Upper lobe of right lung (tissue), 1 donor: ENCODE measurements at places on chromosomes 16 and 17. TPM values are rescaled to one million over a fixed set of nuclear protein-coding genes. Genes with fewer than 3 reads are reported as not detected.

Gene C16orf89
- 201 TPM for total RNA-seq

Gene WWP2
- 71.9 TPM for total RNA-seq

Gene PSMD12
- 43.8 TPM for total RNA-seq

Gene CACNA1H
- 10.9 TPM for total RNA-seq

Gene CTF1
- 9.3 TPM for total RNA-seq

Gene SPNS2
- 67.0 TPM for total RNA-seq

Gene RBFOX1
- not detected for total RNA-seq

Gene NPIPB9
- 3.5 TPM for total RNA-seq

Gene SLFN12
- 12.4 TPM for total RNA-seq

Gene ALOX12
- 0.17 TPM for total RNA-seq

GRCh38 chr17:80095844-80096475, 5.4 kb upstream of the GAA start:
- no peak overlapping the region for H3K4me3 ChIP-seq
- H3K27me3 ChIP-seq = no peaks in the 10 kb centered on the region
- no peak overlapping the region for H3K27ac ChIP-seq
- no peak for DNase-seq

GRCh38 chr16:50744881-50745280, 3.0 kb downstream of the CYLD start:
- H3K27me3 ChIP-seq = no peaks in the 10 kb centered on the region
- DNase-seq = no peak
- peaks cover 8% of the 10 kb centered on the region for H3K36me3 ChIP-seq
- H3K4me1 ChIP-seq = peaks cover 17% of the 10 kb centered on the region
- H3K27ac ChIP-seq = no peak overlapping the region

- DNase-seq = no peak
- H3K4me3 ChIP-seq = no peak overlapping the region
- no peaks in the 10 kb centered on the region for H3K4me1 ChIP-seq
- H3K27ac ChIP-seq = no peak overlapping the region
- H3K36me3 ChIP-seq = peaks cover 33% of the 10 kb centered on the region
These were observed 12.2 kb downstream of the ENGASE start for GRCh38 chr17:79086609-79087427.

DNA sequence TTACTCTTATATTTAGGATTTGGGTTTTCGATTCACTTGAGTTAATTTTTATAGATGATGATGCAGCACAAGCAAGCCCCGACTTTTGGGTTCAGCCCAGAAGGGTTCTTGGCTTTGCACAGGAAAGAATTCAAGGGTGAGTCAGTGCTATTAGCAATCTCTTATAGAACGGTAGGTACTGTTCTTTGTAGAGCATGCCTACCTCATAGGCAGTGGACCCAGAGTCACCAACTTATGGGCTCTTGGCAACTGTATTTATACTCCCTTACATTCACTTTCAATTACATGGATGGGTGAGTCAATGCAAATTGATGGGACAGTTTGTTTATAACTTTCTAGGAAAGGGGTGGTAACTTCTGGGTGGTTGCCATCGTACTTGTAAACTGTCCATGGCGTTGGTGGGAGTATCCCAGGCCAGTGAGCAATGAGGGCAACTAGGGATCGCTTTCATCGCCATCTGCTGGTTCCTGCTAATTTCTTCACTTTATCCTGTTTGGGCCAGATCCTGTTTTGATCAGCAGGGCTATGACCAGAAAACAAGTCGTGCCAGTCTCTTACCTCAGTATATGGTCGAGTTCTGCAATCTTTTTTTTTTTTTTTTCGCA, 362.6 kb downstream of the CNTNAP4 start:
- no peak overlapping the region for H3K4me3 ChIP-seq
- no peak overlapping the region for H3K27ac ChIP-seq
- H3K4me1 ChIP-seq = no peaks in the 10 kb centered on the region
- H3K27me3 ChIP-seq = no peaks in the 10 kb centered on the region
- no peak for DNase-seq

DNA sequence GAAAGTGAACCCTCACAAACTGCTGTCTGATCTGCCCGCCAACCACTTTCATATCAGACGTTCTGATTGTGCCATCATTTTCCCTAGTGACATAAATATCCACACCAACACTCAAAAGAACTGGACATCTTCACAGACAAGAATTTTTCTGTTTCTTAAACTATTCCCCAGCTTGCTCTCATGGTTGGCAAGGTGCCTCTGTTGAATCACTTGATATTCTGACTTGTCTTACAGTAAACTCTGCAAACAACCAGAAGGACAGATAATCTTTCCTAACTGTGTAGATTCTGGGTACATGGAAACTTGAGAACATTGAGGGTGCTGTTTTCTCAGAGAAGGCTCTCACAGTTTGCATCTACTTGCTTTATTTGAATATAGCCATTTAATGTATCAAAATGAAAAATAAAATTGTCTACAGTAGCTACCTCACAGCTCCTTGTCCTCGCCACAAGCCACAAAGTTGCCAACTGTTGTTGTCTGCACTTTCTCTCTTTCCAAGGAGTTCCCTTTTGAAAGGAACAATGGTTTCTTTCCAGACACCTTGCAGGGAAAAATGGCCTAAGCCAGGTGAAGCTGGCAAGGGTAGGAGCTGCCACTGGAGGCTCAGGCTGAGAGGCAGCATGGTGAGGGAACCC, 46.0 kb upstream of the ADAMTS18 start:
- no peaks in the 10 kb centered on the region for H3K36me3 ChIP-seq
- H3K27ac ChIP-seq = no peak overlapping the region
- H3K4me1 ChIP-seq = no peaks in the 10 kb centered on the region
- DNase-seq = no peak

- no peak for DNase-seq
- no peak overlapping the region for H3K27ac ChIP-seq
- H3K4me1 ChIP-seq = peaks cover 17% of the 10 kb centered on the region
These were observed 109.4 kb downstream of the MRTFB start for GRCh38 chr16:14180481-14180944.

GRCh38 chr17:79791735-79792161, 5.1 kb downstream of the CBX8 start:
- H3K4me1 ChIP-seq = peaks cover 16% of the 10 kb centered on the region
- peaks cover 69% of the 10 kb centered on the region for H3K27me3 ChIP-seq
- DNase-seq = peak; percentile 60
- H3K27ac ChIP-seq = no peak overlapping the region

- no peak overlapping the region for H3K4me3 ChIP-seq
- no peaks in the 10 kb centered on the region for H3K27me3 ChIP-seq
- H3K36me3 ChIP-seq = peaks cover 30% of the 10 kb centered on the region
- DNase-seq = no peak
- peak overlapping the region; percentile 11 for H3K27ac ChIP-seq
- peaks cover 58% of the 10 kb centered on the region for H3K4me1 ChIP-seq
These were observed 6.7 kb downstream of the PITPNA start for GRCh38 chr17:1555651-1556471.

DNA sequence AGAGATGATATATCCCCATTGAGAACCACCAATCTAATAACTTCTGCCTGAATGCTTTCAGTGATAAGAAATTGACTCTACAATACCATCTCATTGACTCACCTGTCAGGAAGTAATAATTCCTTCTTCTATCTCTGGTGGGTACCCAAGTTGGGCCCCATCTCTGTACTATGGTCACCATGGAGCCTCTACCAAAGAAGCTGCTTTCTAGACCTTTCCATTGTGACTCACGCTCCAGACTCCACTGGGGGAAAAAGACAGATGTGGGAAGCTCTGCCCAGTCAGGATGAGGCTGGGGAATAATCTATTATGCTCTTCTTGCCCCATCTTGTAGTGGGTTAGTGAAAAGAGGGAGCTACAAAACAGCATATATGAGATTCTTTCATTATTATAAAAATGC, 100.4 kb downstream of the COPRS start:
- H3K4me1 ChIP-seq = no peaks in the 10 kb centered on the region
- H3K27ac ChIP-seq = no peak overlapping the region
- H3K36me3 ChIP-seq = no peaks in the 10 kb centered on the region
- H3K27me3 ChIP-seq = no peaks in the 10 kb centered on the region
- no peak for DNase-seq

DNA sequence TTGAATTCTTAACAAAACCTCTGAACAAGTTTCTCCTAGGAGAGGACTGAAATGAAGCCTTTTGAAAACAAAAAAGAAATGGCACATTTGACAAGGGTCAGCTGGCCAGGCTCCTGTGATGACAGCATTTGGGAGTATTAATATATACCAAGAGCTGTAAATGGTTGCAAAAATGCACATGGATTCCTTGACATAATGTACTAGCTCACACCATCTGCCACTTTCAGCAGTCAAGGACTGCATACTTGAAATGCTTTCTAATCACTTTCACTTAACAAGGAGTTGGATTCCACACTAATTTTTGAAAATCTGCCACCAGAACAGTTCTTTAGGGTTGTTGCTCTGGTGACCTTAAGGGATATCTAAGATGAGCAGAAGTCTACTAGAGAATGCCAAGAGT, 236.7 kb upstream of the TOX3 start:
- no peak overlapping the region for H3K4me3 ChIP-seq
- H3K27ac ChIP-seq = no peak overlapping the region
- no peak for DNase-seq
- no peaks in the 10 kb centered on the region for H3K4me1 ChIP-seq

DNA sequence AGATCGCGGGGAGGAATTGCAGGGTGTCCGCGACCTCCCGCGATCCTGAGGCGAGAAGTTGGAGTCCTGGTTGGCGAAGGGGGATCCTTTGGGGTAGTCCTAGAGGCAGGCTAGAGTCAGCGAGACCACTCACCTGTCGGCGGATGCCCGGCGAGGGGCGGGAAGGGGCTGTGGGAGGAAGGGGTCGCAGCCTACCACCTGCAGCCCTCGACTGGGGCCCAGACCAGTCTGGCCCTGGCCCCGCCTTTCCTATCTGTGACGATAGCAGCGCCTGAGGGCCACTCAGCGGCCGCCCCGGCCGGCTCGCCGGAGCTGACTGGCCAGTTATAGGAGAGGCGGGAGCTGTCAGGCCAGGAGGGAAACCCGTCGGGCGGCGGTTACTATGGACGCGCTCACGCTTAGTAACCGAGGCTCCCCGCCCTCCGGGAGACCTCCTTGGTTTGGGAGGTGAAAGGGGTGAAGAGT, at the start of gene TEKT3:
TSS of gene TEKT3 (minus strand) at position 213 of the 465 bp plus-strand sequence. CDS start 10,012 bp downstream, outside the sequence.
- H3K4me1 ChIP-seq = peaks cover 6% of the 10 kb centered on the region
- H3K27me3 ChIP-seq = peaks cover 10% of the 10 kb centered on the region
- no peaks in the 10 kb centered on the region for H3K36me3 ChIP-seq
- H3K27ac ChIP-seq = no peak within 1 kb of the TSS

DNA sequence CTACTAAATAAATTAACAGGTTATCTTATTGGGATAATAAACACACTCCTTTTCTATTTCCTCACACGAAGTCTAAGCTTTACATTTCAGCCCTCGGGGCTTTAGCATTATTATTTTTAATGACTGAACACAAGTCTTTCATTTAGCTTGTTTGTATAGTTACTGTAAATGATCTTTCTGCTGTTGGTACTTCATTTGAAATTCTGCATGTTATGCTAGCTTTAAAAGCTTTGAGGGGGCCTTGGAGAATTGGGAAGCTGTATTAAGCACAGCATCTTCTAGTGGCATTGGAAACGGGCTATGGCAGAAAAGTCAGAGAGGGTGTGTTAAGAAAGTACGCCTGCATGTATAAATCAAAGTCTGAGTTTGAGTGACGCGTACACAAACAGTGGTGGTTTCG, 243.7 kb downstream of the FTO start:
- peaks cover 14% of the 10 kb centered on the region for H3K4me1 ChIP-seq
- no peak overlapping the region for H3K4me3 ChIP-seq
- DNase-seq = no peak
- no peak overlapping the region for H3K27ac ChIP-seq

DNA sequence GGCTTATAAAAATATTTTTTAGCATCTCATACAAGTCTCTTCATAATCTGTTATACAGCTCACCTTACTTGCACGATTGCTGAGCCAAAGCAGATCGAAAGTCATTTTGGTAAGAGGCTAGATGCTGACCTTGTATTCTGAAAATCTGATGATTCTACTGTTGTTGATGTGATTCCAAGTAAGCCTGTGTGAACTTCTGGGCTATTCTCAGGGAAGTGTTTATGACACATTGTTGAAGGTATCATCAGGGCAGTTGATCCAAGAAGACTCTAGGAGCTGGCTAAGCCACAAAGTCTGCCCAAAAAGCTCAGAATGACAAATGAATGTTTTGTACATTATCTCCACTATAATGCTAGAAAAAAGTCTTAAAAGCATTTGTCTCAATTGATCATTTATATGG, 16.0 kb downstream of the OMG start:
- peaks cover 7% of the 10 kb centered on the region for H3K36me3 ChIP-seq
- DNase-seq = no peak
- no peak overlapping the region for H3K27ac ChIP-seq
- no peaks in the 10 kb centered on the region for H3K4me1 ChIP-seq
- no peaks in the 10 kb centered on the region for H3K27me3 ChIP-seq

- H3K4me3 ChIP-seq = no peak overlapping the region
- peaks cover 38% of the 10 kb centered on the region for H3K36me3 ChIP-seq
- no peaks in the 10 kb centered on the region for H3K4me1 ChIP-seq
- no peaks in the 10 kb centered on the region for H3K27me3 ChIP-seq
- DNase-seq = peak; percentile 30
These were observed 112.5 kb upstream of the CHMP6 start for GRCh38 chr17:80878876-80879722.

- DNase-seq = no peak
- no peaks in the 10 kb centered on the region for H3K27me3 ChIP-seq
- no peak overlapping the region for H3K4me3 ChIP-seq
- no peak overlapping the region for H3K27ac ChIP-seq
- no peaks in the 10 kb centered on the region for H3K36me3 ChIP-seq
These were observed 159.4 kb downstream of the ZNF423 start for GRCh38 chr16:49696414-49697101.

- H3K4me1 ChIP-seq = no peaks in the 10 kb centered on the region
- H3K4me3 ChIP-seq = no peak overlapping the region
- no peak overlapping the region for H3K27ac ChIP-seq
- no peaks in the 10 kb centered on the region for H3K27me3 ChIP-seq
These were observed 536.3 kb upstream of the EEF2KMT start for GRCh38 chr16:5633845-5634440.

GRCh38 chr17:77601054-77601979, 357.2 kb upstream of the TNRC6C start:
- no peaks in the 10 kb centered on the region for H3K27me3 ChIP-seq
- H3K4me1 ChIP-seq = peaks cover 14% of the 10 kb centered on the region
- DNase-seq = peak; percentile 58
- H3K4me3 ChIP-seq = no peak overlapping the region

- no peaks in the 10 kb centered on the region for H3K27me3 ChIP-seq
- peak overlapping the region; percentile 25 for H3K27ac ChIP-seq
- H3K36me3 ChIP-seq = no peaks in the 10 kb centered on the region
- no peak for DNase-seq
These were observed 46.0 kb downstream of the YPEL2 start for GRCh38 chr17:59377410-59377809.
